Fibroblast of skin of abdomen (primary cell): ENCODE measurements at places on chromosomes 16 and 17.

DNA sequence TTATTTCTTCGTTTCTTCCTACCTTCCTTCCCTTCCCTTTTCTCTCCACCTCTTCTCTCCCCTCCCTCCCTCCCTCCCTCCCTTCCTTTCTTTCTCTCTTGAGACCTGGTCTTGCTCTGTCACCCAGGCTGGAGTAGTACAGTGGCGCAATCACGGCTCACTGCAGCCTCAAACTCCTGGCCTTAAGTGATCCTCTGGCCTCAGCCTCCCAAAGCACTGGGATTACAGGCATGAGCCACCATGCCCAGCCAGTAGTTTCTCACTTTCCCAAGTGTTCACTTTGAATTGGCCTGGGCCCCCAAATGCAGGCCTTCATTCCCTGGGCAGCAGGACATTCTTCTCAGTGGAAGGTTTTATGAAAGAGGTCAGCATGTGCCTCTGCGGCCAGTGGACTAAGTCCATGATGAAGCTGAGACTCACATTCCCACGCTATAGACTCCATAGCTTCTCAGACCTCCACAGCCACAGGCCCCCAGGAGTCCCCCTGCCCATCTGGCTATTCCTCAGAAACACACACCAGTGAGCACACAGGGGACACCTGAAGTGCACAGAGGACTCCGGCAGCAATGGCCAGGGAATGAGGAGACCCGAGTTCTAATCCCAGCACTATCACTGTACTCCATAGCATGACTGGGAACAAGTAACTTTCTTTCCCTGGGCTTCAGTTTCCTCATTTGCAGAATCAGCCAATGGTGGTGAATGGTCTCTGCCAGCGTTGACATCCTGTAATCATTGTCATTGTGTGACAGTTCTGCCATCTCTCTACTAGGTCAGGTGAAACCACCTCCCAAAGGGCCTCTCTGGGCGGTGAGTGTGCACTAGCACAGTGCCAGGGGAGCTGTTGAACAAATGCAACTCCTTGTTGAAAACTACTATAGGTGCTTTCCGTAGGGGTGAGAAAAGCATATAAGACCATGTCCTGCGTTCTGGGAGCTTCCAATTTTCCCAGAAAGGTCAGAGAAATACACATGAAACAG, 69.2 kb upstream of the TBX2 start:
- no peak for DNase-seq

- DNase-seq, result peak; percentile 50
Measured at GRCh38 chr17:66715745-66716156, 119.2 kb upstream of the CACNG5 start.

DNA sequence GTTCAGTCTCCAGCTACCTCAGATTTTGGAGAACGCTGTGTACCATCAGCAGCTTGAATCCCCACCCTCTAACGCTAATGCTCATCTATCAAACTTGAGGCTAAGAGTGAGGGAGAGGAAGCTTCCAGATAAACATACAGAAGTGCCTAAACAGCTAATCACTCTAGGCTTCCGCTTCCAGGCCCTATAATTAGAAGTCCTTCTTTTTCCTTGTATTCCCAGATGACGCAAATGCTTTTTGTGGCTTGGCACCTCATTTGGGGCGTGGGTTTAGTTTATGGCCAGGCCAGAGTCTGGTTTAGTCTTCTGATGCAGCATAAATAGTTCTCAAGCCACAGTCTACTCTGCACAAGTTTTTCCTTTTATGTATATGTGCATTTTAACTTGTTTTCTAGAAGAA, 263.4 kb downstream of the BCAS3 start:
- peak; percentile 92 for DNase-seq

GRCh38 chr17:28471531-28472342, 1.7 kb upstream of the SLC13A2 start:
- no peak for DNase-seq

DNA sequence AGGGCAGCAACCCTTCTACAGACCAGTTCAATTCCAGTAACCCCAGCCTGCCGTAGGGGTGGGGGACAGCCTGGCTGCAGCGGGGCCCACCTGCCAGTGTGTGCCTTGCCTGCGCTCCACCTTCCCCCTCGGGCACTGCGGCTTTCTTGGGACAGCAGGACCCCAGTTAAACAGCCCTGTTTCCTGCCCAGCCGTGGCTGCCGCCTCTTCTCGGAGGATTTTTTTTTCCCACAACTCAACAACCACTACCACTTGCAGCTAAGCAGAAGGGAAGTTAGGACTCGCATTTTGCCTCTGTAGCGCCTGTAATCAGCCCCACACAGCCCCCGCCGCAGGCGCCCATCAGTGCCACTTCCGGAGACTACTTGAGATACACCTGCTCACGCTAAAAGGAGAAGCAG, 76.1 kb downstream of the RAI1 start:
- DNase-seq, result no peak

DNA sequence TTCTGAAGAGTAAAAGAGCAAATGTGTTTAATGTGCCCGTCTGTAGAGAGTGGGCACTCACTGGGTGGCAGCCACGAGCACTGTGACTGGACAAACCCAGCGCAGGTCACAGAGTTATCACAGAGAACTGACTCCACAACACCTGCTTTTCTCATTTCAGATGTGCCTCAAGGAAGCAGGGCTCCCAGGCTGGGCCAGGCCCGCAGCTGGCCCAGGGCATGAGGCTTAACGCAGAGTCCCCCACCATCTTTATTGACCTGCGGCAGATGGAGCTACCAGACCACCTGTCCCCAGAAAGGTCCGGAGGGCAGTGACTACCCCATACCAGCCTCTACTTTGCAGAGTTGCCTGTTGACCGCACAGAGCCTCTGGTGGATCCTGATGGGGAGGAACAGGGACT, 11.9 kb downstream of the DNAAF8 start:
- DNase-seq, result no peak

- no peak for DNase-seq
Measured at GRCh38 chr16:84893849-84894599, 74.2 kb downstream of the CRISPLD2 start.

DNA sequence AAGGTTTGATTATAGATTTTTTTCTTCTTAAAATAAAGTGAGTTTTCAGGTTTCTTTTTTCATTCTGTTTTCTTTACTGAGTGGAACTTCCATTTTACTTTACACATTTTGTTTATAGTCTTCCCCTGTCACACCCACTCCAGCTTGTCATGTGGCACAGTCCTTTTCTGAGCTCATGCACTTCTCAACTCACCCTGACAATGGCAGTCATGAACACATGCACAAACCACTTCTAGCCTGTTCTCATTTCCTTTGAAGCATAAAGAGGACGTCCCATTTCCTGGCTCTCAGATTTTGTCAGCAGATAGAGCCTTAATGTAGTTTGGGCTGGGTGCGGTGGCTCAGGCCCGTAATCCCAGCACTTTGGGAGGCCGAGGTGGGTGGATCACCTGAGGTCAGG, 168.0 kb downstream of the AHSP start:
- DNase-seq, result no peak

DNA sequence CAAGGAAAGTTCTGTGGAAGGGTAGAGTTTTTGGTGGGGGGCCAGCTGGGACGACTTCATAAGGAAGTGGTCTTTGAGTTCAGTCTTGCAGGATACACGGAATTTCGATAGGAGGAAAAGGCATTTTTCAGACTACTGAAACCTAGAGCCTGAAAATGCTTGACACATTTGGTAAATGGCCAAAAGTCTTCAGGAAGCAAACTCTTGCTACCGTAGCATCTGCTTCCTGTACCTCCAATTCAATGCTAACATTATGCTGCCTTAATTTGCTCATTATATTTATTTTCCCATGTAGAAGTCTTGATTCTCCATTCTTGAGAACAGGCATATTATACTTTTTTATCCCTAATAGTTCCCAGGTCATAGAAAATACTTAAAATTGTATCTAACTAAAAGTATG, 129.3 kb upstream of the MED13 start:
- DNase-seq, result no peak

DNA sequence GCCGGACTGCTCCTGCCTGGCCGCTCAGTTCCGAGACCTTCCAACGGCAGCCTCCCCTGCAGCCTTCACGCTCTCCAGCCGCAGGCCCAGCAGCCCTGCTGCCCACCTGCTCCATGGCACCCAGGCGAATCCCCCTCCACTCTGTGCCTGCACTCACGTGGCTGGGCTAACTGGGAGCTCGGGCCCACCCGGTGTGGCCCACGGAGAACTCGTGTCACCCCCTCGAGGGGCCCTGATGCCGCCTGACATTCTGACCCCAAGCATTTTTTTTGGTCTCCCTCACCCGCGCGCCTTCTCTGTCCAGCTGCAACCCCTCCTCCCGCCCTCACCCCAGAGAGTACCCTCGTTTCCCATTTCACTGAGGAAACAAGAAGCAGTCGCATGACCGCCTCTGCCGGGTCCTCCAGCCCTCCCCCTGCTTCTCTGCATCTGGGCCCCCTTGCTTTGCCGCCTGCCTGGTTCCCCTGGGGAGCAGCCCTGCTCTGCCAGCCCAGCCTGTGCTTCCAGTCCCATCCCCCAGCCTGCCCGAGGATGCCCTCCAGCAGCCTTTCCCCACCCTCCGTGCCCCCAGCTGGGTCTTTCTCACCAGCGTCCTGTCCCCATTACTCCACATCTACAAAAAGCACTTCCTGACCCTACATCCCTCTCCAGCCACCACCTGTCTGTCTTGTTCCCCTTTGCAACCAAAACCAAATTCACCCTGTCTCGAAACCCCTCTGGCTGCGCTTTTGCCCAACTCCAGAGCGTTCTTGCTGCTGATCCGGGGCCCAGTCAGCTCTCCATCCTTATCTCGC, 146.4 kb upstream of the CHMP6 start:
- no peak for DNase-seq

- no peak for DNase-seq
Measured at GRCh38 chr17:5793157-5793556, 208.8 kb upstream of the NLRP1 start.

GRCh38 chr17:13568582-13569397, 32.9 kb downstream of the HS3ST3A1 start:
- no peak for DNase-seq

DNA sequence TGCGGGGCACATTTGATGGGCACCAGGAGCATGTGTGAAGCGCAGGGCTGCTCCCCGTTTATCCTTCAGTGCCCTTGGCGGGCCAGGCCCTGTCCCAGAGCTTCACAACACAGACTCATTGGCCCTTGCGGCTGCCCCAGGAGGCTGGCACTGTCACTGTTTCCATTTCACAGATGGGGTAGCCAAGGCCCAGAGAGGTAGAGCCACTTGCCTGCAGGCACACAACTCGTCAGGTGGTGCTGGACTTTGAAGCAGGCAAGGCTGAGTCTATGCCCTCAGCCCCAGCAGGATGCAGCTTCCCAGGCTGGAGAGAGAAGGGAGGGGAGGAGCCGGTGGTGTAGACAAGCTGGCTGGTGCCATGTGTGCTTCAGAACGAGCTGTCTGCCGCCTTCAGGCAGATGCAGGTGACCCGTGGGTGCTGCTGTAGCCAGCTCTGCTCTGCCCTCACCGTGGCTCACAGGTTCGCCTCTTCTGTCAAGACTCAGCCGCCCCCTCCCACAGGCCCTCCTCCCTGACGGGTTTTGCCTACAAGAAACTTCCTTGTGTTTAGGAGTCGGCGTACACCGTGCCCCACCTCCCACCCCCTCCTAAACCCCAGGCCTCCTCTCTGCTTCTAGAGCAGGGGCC, 232.3 kb upstream of the CIBAR2 start:
- DNase-seq, result no peak

DNA sequence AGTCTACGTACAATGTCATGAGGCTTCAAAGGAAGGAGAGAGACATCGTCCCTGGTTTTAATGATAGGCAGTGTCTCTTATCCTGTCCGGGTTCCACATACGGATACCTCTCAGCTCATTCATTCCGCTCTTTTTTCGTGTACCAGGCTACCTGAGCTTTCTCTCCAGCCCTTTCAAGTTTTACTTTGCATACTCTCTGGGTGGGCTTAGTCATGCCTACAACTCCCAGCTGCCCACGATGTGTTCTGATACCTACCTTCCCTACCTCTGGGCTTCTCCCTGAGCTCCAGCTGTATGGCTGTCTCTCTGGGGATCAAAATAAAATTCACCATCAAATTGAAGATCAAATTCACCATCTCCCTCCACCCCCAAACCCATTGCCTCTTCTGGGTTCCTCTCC, 354.0 kb upstream of the EEF2KMT start:
- no peak for DNase-seq

DNA sequence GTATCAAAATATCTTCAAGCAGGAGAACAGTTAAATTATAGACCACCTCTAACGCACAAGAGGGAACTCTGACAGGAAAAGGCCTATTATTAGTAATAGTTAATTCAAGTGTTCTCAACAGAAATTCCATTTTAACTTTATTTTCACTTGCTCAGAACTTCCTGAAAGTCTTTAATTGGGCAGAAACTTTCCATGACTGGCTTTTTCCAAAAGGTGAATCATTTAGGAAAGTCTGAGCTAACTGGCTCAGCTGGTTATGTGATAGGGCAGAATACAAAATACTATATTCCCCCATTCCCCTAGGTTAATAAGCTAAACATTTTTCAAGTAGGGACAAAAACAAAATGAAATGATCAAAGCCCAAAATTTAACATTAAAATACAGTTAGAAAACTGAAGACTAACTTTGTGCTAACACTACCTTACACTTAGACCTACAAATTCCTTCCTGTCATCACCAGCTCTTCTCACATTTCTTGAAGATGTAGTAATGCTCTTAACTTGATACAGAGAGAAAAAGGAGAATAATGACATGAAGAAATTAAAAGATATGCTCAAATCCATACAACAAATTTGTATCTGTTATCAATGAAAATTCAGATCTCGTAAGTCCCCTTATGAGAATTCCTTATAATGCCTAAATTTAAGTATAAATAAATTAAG, 31.0 kb downstream of the CFDP1 start:
- peak; percentile 69 for DNase-seq

DNA sequence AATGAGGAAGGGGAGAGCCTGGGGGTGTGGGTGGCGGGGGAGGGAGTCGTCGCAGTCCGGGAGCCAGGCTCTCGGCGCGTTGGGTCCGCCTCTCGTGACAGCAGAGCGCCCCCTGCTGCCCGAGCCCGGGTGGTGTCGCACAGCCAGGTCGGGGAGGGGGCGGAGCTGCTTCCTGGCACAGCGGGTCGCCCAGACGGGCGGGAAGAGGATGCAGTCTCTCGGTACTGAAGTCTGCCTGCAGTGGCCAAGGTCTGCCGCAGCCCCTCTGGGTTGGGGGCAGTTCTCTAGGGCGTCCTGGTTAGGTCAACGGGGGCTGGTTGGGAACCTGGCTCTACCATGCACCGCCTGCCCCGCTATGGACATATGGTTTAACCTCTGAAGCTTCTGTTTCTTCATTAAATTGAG, 38.2 kb upstream of the CCDC182 start:
- peak; percentile 12 for DNase-seq

DNA sequence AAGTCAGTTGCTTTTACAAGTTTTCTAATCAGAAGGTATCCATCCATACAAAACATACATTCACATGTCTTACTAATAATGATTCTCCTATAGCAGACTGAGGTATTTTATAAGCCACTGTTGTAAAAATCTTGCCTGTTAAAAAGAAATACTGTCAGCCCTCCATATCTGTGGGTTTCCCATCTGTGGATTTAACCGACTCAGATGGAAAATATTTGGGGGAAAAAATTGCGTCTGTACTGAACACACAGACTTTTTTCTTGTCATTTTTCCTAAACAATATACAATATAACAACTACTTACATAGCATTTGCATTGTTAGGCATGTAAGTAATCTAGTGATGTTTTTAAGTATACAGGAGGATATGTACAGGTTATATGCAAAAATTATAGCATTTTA, 90.4 kb downstream of the PARN start:
- DNase-seq, result peak; percentile 73
